ENCODE measurements at places on chromosomes 1 and 21.

- DNase-seq = no peak
Measured at GRCh38 chr1:47579809-47580208, 142.0 kb downstream of the FOXD2 start.

GRCh38 chr1:7474143-7474490, 297.0 kb upstream of the VAMP3 start:
- no peak for DNase-seq

GRCh38 chr1:55927702-55928290, 651.6 kb downstream of the PLPP3 start:
- DNase-seq = no peak

DNA sequence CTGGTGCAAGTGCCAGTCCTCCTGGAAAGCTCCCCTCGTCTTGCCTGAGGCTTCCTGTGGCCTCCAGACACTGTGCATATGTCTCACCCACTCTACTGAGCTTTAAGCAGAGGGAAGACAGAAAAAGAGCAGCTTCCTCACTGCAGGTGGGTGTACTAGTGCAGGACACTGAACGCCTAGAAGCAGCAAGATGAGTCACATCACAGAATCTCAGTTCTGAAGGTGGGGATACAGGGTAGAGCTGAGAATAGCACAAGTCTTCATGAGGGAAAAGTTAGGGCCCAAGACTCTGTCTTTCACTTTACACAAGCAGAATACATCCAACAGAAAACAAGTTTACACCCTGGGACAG, 37.4 kb downstream of the PCAT6 start:
- DNase-seq = no peak

- no peak for DNase-seq
Measured at GRCh38 chr1:1428174-1428573, 7.1 kb upstream of the ANKRD65 start.

DNA sequence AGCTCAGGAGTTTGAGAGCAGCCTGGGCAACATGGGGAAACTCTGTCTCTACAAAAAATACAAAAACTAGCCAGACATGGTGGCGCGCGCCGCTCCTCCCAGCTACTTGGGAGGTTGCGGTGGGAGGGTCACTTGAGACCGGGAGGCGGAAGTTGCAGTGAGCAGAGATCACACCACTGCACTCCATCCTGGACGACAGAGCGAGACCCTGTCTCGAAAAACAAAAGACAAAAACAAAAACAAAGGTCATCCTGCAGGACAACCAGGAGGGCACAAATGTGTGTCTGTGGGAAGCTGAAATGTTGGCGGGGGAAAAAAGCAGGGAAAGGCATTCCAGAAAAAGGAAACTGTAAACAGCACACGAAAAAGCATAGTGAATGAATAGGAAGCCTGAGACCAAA, 104.1 kb upstream of the HNRNPU start:
- DNase-seq = no peak

- DNase-seq = no peak
Measured at GRCh38 chr1:180951836-180952656, 39.3 kb downstream of the KIAA1614 start.

DNA sequence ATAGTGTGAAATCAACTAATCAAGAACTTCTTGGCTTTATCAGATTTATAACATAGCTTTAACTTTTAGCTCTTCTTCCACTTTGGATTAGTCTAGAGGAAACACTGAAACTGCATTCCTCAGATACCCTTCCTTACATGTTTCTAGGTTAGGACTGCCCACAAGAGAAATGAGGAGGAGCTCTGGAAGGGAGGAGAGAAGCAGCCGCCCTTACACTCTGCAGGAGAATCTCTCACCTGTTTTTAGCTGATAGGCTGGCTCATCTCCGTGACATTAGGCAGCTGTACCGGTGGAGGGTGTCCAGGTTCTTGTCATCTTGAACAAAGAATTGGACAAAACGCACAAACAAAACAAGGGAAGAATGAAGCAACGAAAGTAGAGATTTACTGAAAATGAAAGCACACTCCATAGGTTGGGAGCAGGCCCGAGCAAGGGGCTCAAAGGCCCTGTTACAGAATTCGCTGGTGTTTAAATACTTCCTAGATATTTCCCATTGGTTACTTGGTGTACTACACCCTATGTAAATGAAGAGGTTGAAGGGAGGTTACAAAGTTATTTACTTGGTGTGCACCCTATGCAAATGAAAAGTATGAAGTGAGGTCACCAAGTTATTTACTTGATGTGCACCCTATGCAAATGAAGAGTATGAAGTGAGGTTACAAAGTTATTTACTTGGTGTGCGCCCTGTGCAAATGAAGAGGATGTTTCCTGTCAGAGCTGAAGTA, 524.9 kb upstream of the CHRM3 start:
- DNase-seq = no peak

DNA sequence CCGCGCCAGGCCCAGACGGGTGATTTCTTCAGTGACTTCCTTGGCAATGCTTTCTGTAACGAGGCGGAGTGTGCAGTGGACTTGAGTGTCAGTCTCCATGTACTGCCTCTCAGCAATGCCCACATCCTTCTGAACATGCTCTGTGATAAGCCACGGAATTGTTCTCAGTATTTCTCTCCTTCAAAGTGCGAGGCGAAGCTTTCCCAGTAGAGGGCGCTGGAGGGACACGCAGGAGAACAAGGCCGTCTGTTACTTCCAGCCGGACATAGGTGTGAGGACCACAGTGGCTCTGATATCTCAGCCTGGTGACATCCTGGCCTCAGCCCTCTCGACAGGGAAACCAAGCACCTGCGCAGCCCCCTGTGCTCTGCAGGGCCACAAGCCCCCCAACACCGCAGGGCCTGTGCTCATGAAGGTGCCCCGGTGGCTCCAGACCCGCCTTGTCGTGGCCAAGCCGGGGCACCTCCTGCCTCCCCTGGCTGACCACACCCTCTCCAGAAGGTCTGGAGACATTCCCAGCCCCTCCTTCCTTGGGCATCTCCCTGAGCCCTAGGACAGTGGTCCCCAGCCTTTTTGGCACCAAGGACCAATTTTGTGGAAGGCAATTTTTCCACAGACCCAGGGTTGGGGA, 46.1 kb upstream of the BACE2 start:
- DNase-seq = peak; percentile 97

DNA sequence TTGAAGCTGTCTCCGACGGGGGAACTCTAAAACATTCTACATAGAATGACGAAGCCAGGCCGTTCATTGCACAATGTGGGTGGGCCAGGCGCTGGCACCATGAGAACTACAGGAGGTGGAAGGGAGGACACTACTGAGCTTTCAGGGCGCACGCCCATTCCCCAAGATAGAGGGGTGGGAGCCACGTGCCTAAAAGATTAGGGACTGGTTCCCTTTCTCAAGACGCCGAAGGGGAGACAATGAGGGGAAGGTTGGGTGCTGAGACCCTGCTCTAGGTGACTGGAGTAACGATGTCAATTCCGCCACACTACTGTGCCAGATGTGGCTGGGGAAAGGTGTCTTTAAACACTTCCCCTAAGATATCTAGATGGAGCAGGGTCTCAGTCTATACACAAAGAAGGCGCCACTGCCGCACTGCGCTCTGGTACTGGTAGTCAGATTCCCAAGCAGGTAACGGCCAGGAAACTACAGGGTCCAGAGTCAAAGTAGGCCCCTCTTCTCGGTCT, 782 bp downstream of the CSDE1 start:
- peak; percentile 21 for DNase-seq

DNA sequence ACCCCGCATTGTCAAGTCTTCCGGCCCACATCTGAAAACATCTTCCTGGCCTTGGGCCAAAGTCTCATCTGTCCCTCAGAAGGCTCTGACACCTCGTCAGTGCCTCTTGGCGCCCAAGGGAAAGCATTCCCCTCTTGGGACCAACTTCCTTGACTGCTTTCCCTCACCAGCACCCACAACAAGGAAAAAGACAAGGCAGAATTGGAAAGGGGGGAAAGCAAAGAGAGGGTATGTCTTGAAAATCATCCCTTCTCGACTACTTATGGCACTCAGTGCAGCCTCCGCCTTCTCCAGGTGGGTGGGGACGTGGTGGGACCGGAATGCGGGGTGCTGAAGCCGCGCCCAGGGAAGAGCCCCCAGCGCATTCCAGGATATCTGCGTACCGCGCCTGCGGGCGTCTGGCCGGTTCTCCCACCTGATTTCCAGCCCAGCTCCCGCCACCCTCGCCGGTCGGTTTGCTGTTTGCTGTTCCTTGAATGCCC, 554 bp upstream of the SLC39A1 start:
- DNase-seq = no peak

- DNase-seq = no peak
Measured at GRCh38 chr1:44932151-44932550, 54.2 kb downstream of the EIF2B3 start.

GRCh38 chr1:78146205-78146771, 100.5 kb downstream of the GIPC2 start:
- DNase-seq = no peak

- DNase-seq = no peak
Measured at GRCh38 chr1:17363771-17364170, 8.2 kb upstream of the PADI6 start.

DNA sequence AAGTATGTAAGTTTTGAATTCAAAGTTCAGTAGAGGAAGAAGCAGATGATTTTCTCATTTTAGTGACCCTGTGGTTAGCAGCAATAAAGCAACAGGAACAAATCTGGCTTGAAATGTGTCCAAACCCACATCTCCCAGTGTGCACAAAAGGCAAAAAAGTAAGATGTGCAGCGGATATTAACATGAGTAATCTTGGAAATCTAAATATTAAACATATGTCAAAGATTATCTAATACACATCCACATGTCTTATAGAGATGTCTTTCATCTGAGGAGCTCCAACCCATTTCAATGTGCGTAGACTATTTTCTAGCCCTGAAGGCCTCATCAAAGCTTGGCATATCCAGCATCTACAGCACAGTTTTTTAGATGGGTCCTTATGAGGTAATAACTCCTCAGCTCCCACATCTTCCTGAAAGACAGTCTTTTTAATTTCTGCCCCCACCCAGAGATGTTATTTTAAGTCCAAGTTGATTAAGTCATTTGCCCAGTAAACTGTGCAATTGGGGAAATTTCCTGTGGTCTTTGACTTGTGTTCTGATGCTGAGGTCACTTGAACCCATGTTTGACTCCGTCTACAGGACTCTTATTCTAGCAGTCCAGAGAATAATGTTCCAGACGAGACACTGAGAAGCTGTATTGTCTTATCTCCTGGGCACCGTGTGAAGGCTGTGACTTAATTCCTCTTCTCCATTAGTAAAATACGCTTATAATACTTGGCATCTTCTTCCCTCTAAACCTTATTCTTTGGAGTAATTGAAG, 73.7 kb downstream of the LMO4 start:
- no peak for DNase-seq

GRCh38 chr21:34199121-34199910, 125.9 kb downstream of the MRPS6 start:
- DNase-seq = no peak

DNA sequence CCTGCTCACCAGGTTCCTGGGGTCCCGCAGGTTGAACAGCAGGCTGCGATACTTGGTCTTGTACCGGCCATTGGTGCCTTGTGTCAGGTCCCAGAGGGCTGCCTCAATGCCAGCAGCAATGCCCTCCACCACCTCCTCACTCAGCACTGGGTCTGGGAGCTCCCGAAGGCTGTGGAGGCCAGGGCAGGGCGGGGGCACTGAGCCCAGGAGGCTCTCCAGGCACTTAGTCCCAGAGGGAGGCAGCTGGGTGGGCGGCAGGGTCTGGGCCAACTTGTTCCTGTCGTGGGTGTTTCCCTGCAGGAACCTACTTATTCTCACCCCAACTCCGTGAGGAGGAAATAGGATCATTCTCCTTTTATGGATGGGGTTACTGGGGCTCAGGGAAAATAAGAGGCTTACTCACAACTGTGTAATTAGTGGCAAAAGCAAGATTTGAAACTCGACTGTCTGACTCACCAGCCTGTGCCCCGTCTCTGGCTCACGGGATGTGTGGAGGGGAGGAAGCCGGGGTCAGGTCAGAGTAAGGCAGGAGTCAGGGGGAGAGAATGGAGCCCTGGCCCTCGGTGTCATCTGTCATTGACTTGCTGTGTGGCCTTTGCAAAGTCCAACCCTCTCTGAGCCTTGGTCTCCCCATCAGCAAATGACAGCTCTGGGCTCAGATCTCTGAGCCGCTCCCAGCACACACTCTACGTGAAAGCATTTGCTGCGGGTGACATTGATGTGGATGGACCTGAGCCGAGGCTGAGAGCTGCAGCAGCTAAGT, 17.2 kb downstream of the SPOCD1 start:
- no peak for DNase-seq

DNA sequence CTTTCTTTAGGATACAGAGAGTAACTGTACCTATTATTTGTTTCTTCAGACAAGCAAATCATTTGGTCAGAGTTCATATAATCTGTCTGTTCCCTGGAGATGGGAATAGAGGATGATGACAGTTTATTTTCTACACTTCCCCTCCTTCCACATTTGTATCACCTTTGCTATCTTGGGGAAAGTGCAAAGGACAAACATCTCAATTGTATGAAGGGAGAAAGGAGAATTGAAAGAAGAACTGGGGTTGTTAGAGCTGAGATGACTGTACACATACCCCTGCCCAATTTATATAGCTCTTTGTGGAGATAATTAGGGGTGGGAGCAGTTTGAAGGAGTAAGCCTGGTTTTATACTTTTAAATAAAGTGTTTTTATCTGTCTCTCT, 14.0 kb downstream of the POLR3GL start:
- DNase-seq = no peak

GRCh38 chr1:32500387-32501209, 35.7 kb downstream of the ZBTB8B start:
- peak; percentile 69 for DNase-seq

GRCh38 chr1:21633992-21634805, 35.0 kb downstream of the RAP1GAP start:
- DNase-seq = no peak

- DNase-seq = no peak
Measured at GRCh38 chr1:69535490-69535889, 32.2 kb upstream of the LRRC7 start.

DNA sequence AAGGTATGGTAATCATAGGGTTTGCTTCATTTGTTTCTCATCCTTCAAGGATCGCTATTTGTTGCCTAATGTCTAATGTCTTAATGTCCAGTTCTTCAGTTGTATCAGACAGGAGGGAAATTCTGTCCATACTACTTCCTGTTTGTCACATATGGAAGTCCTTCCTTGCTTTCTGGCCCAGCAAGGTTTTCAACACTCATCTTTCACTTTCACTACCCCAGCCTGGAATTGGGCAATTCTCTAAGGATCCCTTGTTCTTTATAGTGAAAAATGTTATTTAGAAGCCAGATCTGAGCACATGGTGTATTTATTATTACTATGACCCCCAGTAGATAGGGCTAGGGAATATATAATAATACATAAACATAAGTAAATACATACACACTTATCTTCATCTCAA, 50.6 kb upstream of the SLC35A3 start:
- DNase-seq = no peak

GRCh38 chr1:10649517-10650201, 146.8 kb downstream of the CASZ1 start:
- DNase-seq = no peak

GRCh38 chr1:150552128-150552910, 3.1 kb downstream of the ADAMTSL4 start:
- DNase-seq = peak; percentile 88

Measured in tibial nerve (tissue), 4 donors.